HT-29 (cell line): ENCODE measurements at places on chromosomes 1 and 21. TPM values are rescaled to one million over a fixed set of nuclear protein-coding genes. Genes with fewer than 3 reads are reported as not detected.

SPRR2F gene
- not detected in 2 replicates for total RNA-seq

DNA sequence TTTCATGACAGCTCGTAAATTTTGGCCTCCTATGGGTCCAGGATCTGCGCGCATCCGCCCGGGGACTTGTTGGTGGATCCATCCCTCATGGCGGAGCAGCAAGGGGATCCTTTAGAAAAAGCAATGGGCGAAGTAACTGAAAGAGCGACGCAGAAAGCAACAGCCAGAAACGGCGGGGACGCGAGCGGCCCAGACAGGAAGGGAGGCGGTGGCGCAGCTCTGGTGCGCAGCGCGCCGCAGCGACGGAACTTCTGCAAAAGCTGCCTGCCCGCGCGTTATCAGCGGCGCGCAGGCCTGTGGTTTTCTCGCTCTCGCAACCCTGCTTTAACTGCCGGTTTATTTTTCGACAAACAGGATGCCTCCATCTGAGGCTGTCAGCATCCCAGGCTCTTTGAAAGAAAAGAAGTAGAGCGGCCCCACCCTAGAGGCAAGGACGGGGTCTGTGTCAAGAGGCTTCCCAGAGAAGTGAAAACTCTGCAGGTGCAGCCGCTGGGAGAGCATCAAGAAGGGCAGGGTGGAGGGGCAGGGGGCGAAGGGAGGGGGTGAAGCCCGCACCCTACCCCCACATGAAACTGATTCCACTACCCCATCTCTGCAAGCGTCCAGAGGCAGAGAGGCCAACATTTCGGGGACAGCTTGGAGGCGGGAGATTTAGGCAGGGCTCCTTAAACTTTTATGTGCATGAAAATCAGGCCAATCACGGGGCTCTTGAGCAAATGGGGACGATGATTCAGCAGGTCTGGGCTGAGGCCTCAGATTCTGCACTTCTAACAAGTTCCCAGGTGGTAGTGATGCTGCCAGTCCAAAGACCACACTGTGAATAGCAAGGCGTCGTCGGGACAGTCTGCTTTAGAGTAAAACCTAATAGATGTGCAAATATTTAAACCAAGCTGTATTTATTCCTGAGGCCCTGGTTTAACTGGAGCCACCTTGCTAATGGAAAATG, 22.2 kb downstream of the RUNX1 start:
- peak; percentile 9 for DNase-seq

- DNase-seq = peak; percentile 70
These were observed 380.5 kb upstream of the CAMK1G start for GRCh38 chr1:209202830-209203532.

PLA2G2A gene
- total RNA-seq = 0.31 TPM in 1 of 2 replicates, not detected in the other

DNA sequence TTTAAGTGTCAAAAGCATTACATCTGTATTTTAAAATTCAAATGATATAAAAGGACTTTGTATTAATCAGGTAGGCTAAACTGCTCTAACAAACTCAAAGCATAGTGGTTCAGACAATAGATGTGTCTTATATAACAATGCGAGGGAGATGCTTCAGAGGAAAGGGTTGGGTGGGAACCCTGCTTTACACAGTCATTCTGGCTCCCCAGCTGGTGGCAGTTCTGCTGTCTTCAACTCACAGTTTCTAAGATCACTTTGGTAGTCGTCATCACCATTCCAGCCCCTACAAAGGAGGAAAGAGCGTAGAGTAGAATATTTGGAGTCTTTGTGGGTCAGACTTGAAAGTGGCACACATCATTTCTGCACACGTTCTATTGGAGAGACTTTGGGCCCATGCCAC, 4.2 kb downstream of the PTGFRN start:
- no peak for DNase-seq

DNA sequence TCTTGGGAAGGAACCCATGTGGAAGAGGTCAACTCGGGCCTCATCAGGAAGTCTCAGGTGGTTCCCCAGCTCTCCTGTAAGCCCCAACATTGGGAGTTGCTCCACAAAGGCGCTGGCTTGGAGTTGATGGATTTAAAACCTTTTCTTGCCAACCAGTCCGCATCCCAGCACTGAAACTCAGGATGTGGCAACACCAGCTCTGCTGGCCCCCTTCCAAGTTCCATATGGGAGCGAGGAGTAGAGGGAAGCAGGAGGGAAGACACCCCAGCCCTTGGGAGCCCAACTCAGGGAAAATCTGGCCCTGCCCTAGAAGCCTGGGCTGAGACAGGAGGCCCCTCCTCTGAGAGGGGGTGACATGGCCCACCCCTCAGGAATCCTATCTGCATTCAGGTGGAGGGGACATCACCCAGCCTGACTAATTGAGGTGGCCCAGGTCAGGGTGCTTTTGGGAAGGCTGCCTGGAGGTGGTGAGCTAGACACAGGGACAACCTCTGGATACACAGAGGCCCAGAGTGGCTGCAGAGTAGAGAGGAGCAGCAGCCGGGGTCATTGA, 33.1 kb upstream of the DMBX1 start:
- DNase-seq = no peak

PCAT6 gene
- not detected in 2 replicates for total RNA-seq

GRCh38 chr1:10022656-10023055, 10.1 kb upstream of the UBE4B start:
- no peak for DNase-seq

DNA sequence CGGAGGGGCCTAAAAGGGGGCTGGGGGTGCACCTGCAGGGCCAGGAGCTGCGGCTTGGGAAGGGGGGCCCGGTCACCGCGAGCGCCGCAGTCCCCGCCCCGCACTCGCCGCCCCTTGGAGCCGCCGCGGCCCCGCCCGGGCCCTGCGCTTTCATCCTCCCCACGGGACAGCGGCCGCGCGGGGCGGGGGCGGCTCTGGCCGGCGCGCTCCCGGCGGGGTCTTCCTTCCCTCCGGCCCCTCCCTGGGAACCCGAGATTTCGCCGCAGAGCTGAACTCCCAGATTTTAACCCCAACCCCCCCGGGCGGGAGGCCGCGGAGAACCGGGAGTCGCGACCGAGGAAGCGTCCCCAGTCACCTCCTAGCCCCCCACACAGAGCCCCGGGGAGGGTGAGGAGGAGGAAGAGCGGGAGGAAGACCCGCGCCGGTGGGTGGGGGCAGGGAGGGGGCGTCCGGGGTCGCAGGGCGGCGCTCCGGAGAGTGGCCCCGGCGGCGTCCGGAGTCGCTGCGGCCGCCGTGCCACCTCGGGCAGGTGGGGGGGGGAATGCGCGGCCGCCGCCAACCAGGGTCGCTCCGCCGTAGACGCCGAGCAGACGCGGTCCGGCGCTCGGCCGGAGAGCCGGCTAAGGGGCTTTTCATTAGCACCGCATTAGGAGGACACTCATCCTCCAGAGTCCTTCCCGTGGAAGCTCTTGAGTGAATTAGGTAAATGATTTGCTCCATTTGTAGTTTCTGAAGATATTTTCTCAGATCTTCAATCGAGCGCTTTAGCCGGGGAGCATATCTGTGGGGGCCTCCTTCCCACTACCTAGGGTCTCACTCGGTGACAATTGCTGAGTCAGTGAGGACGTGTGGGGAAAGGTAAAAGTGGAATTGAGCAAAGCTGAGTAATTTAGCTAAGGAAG, 31.6 kb upstream of the NFIA start:
- peak; percentile 26 for DNase-seq
